Stimulated activated CD8-positive, alpha-beta memory T cell treated with anti-CD3 and anti-CD28 coated beads, Interleukin-7, amount 100 ng/mL, for 4 hours (primary cell): ENCODE measurements at places on chromosomes 6 and 20.

DNA sequence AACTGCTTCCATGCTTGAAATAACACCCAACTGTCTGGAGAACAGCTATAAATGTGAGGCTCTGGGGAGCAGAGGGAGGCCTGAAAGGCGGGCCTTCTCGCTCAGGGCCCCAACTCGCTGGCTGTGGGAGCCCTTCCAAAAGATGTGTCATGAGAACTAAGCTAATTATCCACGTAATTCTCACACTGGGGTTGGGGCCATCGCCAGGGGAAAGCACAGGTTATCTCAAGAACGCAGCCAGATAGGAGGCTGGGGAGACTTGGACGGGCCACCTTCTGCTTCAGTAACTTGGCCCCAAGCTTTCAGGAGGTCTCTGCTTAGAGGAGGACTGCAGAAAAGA lies 1.6 kb downstream of the PXDC1 start:
- DNase-seq, result no peak

DNA sequence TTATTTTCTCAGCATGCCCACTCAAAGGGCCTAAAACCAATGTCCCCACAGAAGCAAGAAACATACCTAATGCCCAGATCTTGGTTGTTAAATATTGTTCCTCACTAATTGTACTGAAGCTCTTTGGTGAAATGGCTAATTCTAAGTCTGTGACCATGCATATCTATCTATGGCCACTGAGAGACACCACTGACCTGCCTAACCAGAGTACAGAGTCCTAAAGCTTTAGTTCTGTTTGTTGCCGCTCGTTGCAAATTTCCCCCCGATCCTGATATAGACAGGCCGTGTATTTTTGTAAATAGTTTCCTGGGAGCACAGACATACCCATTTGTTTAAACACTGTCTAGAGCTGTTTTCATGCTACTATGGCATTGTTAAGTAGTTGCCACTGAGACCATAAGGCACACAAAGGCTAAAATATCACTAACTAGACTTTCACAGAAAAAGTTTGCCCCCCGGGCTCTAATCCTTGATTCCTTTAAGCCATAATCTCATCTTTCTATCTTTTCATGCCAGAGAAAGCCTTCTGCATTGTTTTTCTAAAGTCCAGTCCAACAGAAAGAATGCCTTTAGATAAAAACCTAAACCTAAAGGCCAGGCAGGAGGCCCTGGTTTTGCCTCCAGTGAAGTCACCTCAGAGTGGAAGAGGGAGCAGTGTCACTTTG lies 48.7 kb downstream of the DNAAF9 start:
- DNase-seq, result no peak

DNA sequence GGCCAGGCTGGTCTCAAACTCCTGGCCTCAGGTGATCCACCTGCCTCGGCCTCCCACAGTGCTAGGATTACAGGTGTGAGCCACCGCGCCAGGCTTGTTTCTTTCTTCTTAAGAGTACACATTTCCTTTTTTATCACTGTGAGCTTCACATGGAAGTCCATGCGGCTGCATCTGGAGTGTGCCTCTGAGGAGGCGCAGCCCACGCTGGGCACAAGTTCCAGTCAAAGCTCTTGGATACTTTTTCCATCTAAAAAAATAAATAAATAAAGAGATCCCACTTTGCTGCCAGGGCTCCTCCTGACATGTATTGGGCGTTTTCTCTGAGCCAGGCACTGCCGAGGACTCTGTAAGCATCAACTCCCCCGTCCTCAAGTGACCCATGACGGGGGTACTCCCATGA lies 123.0 kb downstream of the PREX1 start:
- no peak for DNase-seq

DNA sequence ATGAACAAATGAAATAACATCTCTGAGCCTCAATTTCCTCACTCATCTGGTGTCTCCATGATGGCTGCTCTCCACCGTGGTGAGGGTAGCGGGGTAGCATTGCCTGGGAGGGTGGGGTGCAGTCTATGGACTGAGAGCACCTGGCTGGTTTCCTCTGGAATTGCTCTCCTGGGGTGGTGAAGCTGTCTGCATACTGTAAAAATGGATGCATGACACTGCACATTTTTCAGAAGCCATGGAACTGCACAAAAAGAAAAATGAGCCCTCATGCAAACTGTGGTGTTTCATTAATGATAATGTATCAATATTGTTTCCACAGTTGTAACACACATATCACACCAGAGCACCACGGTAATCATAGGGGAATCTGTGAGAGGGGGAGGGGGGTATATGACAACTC lies 12.1 kb upstream of the ITPR3 start:
- no peak for DNase-seq

DNA sequence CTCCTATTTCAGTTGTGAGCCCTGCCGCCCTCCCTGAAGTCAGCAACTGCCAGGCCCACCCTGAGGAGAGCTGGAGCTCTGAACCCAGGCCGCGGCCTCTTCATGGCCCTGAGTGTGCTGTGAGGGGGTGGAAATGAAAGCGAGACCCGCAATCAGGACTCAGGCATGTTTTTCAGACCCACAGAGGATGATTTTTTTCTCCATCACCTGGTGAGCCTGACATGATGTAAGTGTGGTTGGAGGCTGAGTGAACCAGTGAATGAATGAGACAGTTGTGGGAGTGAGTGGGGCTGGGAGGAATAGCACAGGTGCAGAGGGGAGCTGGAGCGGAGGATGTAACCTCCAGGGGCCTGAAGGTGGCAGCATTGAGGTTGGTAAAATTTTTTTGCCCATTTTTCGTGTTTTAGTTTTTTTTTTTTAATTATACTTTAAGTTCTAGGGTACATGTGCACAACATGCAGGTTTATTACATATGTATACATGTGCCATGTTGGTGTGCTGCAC lies 18.3 kb downstream of the RAET1L start:
- DNase-seq, result no peak

GRCh38 chr6:169738204-169738975 lies 13.0 kb downstream of the DYNLT2 start:
- no peak for DNase-seq

- no peak for DNase-seq
Observed at GRCh38 chr20:46396052-46396740, 10.2 kb downstream of the ELMO2 start.

- no peak for DNase-seq
Observed at GRCh38 chr6:27651371-27651732, 178.4 kb upstream of the ZNF184 start.

- no peak for DNase-seq
Observed at GRCh38 chr6:15966000-15966520, 162.8 kb upstream of the MYLIP start.

- no peak for DNase-seq
Observed at GRCh38 chr6:139287868-139288267, 3.9 kb downstream of the TXLNB start.

- no peak for DNase-seq
Observed at GRCh38 chr20:21622097-21622857, 83.2 kb upstream of the PAX1 start.

- DNase-seq, result no peak
Observed at GRCh38 chr6:84967965-84968364, 203.6 kb upstream of the TBX18 start.

DNA sequence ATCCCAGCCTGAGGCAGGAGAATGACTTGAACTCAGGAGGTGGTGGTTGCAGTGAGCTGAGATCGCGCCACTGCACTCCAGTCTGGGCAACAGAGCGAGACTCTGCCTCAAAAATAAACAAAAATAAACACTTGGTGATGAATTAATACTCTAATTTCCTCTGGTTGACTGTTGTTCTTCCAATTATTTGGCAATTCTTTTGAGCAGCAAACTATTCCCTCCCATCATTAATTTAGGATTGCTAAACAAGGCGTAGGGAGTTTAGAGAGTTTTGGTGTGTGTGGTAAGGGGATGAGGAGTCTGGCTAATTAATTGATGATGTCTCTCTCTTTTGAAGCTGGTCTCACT lies 2.7 kb upstream of the ID1 start:
- DNase-seq, result no peak

DNA sequence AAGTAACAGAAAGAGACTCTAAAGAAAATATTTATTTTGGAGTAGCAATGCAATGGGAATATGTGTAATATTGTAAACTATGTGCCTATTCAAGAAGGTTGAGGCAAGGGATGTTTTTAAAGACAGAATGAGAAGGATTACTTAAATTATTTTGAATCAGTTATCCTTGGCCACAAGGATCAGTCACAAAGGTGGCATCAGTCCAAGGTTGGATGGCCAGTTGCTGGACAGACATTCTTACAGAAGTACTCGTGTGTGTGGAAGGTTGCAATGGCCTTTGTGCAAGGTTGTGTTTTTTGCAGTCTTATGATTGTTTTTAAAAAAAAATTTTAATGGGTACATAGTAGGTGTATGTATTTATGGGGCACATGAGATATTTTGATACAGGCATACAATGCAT lies 2.0 kb downstream of the QRSL1 start:
- DNase-seq, result no peak

- no peak for DNase-seq
Observed at GRCh38 chr20:17210983-17211382, 15.9 kb upstream of the PCSK2 start.

- DNase-seq, result no peak
Observed at GRCh38 chr20:60760256-60761000, 491.6 kb upstream of the CDH4 start.

DNA sequence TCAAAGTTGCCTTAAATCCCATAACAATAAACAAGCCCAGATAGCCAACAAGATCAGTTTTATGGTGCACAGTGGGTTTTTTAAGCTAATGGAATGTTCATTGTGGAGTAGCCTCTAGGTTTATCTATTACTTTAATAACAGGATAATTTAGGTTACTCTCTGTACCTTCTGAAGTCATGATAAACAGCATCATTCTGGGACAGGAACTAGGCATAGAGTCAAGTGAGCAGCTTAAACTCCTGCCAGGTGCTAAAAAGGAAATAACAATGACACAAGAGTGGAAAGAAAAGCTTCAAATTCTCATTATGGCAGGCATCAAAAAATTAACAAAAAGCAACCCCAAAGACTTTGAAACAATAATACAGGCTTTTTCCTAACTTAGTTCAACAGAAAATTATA lies 228.8 kb downstream of the HACE1 start:
- no peak for DNase-seq

- no peak for DNase-seq
Observed at GRCh38 chr6:2523061-2523460, 227.7 kb downstream of the MYLK4 start.

DNA sequence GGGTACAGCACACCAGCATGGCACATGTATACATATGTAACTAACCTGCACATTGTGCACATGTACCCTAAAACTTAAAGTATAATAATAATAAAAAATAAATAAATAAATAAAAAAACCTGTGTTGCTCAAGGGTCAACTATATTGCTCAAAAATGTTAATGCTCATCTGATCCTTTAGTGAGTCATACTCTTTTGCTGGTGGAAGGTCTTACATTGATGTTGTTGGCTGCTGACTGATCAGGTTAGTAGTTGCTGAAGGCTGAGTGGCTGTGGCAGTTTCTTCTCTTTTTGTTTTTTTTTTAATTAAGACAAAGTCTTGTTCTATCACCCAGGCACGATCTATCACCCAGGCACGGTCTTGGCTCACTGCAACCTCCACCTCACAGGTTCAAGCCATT lies 29.6 kb upstream of the SMIM26 start:
- DNase-seq, result no peak

GRCh38 chr6:111799576-111800258 lies 73.5 kb downstream of the FYN start:
- no peak for DNase-seq

- no peak for DNase-seq
Observed at GRCh38 chr6:144104898-144105487, 9.6 kb upstream of the SF3B5 start.

GRCh38 chr6:55578537-55579363 lies at the start of gene HMGCLL1:
Gene HMGCLL1 (minus strand): TSS chr6:55579192. CDS start chr6:55579055, 137 bp downstream.
- DNase-seq, result no peak

GRCh38 chr6:118893807-118894424 lies at the start of gene ASF1A:
Gene ASF1A (plus strand): TSS chr6:118894152. CDS start chr6:118894414, 262 bp downstream.
- peak; percentile 88 for DNase-seq

- DNase-seq, result no peak
Observed at GRCh38 chr20:8726460-8726859, 342.4 kb upstream of the PLCB4 start.

GRCh38 chr20:58184063-58184462 lies 44.4 kb downstream of the ANKRD60 start:
- no peak for DNase-seq

GRCh38 chr6:53986165-53986720 lies 125.0 kb upstream of the MLIP start:
- no peak for DNase-seq

DNA sequence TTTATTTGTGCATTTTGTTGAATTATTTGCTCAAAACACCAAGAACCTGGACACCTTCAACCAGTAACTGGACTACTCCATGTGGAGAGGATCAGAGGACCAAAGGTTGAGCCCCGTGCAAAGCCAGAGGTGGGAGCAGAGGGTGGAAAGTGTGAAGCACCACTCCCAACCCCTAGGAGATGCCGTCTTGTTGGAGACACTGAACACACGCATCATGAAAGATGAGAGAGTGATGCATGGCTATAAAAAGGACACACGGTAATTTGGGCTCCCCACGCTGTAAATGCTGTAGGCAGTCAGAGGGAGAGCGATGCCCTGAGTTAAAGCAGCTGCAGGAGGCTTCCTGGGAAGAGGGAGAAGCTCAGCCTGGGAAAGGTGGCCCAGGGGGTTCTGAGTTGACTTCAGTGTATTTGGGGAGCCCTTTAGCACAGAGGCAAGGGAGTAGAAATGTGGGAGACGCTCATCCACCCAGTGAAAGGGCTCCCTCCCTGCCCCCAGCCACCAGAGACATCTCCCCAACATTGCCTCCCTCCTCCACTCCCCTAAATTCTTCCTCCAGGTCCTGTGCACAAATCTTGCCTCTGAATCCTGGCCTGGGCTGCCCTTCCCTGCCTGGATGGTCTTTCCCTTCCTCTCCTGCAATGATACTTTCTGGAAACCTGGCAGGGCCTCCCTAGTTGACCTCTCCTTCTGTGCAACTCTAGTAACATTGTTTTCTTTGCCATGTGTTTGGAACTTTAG lies 55.8 kb upstream of the IYD start:
- no peak for DNase-seq

DNA sequence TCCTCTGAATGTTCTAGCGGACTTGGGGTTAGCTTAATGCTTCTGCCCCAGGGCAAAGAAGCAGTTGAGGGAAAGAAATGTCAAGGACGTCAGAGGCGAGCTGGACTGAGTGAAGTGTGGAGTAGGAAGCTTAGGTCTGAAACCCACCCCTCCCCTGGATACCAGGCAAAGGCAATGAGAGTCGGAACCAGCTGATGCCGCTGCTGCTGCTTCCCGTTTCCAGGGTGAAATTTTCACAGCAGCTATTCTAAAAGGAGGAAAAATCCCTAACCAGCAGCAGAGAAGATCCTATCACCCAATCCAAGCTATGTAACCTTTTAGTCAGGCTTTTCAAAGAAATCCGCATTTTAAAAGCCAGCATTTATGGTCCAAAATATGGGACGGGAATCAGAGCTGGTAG lies 564.3 kb downstream of the LMBRD1 start:
- no peak for DNase-seq

- no peak for DNase-seq
Observed at GRCh38 chr6:38445336-38445735, 194.4 kb downstream of the BTBD9 start.

GRCh38 chr6:139954463-139955071 lies 580.1 kb upstream of the CITED2 start:
- no peak for DNase-seq

GRCh38 chr6:39752835-39753724 lies 27.9 kb upstream of the KIF6 start:
- DNase-seq, result no peak

- DNase-seq, result no peak
Observed at GRCh38 chr20:19784511-19785172, 26.6 kb downstream of the RIN2 start.

- no peak for DNase-seq
Observed at GRCh38 chr20:9487231-9487630, 27.2 kb upstream of the LAMP5 start.
